ENCODE measurements at places on chromosomes 5 and 9.
A peak's percentile ranks its signal among the peaks of the same experiment; 100 is the strongest.

DNA sequence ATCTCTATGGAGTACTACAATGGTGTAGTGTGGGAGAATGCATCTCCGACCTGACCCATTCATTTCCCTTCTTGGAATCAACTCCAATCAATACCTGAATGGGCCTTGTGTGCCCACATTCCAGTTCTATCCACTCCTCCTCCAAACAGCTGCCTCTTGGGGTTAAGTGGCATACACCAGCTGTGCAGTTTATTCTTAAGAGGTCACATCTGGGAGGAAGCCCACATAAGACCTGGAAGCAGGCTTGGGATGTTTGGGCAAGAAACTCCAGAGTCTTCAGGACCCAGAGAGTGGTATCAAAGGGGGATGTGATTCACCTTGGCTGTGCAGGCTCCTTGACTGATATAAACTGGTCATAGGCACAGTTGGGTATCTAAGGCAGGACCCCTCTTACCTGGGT, 46.0 kb downstream of the ACTBL2 start:
- no peak for DNase-seq

- no peak for DNase-seq
Measured at GRCh38 chr5:164763206-164763605, 1257.8 kb downstream of the MAT2B start.

GRCh38 chr5:32319392-32319791, 6.7 kb upstream of the MTMR12 start:
- no peak for DNase-seq

DNA sequence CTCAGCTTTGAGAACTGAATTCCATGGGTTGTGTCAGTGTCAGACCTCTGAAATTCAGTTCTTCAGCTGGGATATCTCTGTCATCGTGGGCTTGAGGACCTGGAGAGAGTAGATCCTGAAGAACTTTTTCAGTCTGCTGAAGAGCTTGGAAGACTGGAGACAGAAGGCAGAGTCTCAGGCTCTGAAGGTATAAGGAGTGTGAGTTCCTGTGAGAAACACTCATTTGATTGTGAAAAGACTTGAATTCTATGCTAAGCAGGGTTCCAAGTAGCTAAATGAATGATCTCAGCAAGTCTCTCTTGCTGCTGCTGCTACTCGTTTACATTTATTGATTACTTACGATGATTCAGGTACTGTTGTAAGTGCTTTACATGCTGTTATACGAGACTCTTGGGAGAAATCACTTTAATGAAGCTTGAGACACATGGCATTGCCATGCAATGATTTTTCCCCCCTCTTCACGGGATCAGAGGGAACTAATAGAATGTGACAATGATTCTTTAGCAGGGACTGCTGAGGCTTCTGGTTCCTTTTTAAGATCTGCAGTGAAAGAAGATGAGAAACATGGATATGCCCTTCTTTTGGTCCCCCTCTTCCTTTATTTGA, 63.8 kb downstream of the PTTG1 start:
- DNase-seq: no peak

DNA sequence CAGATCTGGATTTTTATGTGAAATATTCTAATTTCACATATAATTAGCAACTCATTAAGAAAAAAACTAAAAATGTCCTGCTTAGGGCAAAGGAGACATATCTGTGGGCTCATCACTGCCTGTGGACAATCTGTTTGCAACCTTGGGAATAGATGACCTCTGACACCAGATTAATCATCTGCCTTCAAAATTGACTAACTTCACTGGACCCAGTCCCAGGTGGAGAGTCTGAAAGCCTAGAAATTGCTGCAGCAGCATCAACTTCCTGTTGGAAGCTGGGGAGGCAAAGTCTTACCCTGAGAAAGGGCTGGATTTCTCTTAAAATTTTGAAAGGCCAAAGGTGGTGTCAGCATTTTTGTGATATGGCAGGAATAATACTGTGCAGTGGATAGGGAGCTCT, 76.3 kb upstream of the TNC start:
- no peak for DNase-seq

GRCh38 chr9:105854783-105855724, 160.7 kb downstream of the TMEM38B start:
- DNase-seq: no peak

- DNase-seq: no peak
Measured at GRCh38 chr5:137205231-137206027, 293.7 kb downstream of the SPOCK1 start.

DNA sequence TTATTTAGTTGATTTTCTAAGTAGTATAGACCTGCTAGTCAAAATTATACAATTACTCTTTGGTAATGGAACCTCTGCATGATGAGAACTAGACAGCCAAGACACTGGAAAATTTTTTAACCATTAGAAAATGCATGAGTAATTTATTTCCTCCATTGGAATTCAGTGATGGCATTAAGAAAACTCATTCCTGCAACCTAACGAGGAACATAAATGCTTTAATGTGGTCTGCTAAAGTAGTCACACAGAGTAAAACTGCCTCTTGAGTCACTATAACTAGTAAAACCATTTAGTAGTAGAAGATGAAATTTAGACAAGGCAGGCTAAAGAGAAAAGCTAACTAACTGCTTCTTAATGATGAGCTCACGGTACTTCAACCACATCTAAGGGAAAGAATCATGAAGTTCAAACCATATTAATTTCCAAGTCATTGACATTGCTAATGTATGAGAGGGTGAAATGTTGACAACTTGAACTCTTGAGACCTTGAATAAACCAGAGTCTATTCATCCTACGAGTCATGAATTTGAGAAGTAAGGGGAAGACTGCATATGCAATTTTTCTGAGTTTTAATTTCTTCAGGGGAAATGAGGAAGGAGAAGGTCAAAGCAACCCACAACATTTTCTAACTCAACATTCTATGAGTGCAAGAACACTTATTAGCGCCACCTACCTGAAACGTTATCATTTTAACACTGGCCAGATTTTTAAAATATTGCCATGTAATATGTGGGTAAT, 74.4 kb downstream of the GLIS3 start:
- no peak for DNase-seq

- peak; percentile 33 for DNase-seq
Measured at GRCh38 chr9:123608104-123608503, 252.1 kb downstream of the CRB2 start.
